Activated CD4-positive, alpha-beta T cell treated with anti-CD3 and anti-CD28 coated beads for 36 hours (primary cell): ENCODE measurements at places on chromosomes 6 and 20. TPM values are rescaled to one million over a fixed set of nuclear protein-coding genes. Genes with fewer than 3 reads are reported as not detected.

DEFB119 gene
- total RNA-seq = not detected

ECT2L gene
- not detected for total RNA-seq

MSH5 gene
- total RNA-seq = 92.1 TPM

ALDH8A1 gene
- total RNA-seq = 0.67 TPM

C6orf47 gene
- 10.1 TPM for total RNA-seq

PHACTR3 gene
- not detected for total RNA-seq

TMEM242 gene
- 4.7 TPM for total RNA-seq

PHF3 gene
- total RNA-seq = 56.5 TPM
